ENCODE measurements at places on chromosomes 16 and 17.

GRCh38 chr16:86834451-86835035 lies 256.2 kb downstream of the FOXL1 start:
- no peak for DNase-seq

- DNase-seq: no peak
These were observed 381.7 kb downstream of the SLC39A11 start for GRCh38 chr17:72710834-72711233.

DNA sequence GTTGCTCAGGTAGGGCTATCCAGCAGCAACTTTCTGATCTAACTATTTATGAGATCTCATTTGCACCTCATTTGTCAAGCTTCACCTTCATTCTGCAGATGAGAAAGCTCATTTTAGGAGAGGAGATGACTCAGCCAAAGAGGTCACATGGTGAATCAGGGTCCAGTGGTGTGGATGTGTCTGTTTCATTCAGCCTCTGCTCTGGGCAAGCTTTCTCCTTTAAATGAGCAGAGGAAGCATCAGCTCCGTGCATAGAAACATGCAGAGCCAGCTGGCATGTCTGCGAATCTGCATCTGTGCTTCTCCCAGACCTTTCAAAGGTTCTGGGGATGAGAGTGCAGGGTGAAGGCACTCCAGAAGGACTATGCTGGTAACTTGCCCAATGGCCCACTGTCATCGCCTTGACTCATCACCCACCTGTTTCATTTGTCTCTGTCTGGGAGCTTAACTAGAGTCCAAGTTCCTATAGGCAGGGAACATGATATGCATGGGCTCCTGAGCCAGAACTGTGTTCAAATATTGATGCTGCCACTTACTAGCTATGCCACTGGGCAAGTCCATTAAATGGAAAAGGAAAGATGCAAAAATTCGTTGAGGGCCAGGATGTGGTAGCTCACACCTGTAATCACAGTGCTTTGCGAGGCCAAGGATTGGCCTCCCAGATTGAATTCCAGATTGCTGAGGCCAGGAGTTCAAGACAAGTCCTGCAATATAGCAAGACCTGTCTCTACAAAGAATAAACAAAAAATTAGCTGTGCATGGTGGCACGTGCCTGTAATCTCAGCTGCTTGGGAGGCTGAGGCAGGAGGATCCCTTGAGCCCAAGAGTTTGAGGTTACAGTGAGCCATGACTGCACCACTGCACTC lies 67.1 kb upstream of the NLK start:
- DNase-seq: no peak

GRCh38 chr17:13947499-13947898 lies 121.8 kb upstream of the COX10 start:
- no peak for DNase-seq

DNA sequence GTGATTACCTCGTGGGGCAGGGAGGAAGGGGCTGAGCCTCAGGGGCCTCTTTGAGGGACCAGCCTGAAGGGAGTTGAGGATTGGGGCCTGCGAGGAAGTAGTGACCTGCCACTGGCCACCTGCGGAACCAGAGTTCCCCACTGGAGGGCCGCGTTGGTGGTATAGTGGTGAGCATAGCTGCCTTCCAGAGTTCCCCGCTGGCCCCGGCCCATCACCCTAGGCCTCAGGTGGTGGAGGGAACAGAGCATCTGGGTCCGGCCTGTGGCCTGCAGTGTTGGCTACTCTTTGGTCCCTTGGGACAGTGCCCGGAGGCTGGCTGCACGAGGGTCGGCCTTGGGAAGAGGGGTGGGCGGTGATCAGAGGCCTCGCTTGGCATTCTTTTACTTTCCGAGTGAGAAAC lies 20.5 kb downstream of the MGAT5B start:
- no peak for DNase-seq

DNA sequence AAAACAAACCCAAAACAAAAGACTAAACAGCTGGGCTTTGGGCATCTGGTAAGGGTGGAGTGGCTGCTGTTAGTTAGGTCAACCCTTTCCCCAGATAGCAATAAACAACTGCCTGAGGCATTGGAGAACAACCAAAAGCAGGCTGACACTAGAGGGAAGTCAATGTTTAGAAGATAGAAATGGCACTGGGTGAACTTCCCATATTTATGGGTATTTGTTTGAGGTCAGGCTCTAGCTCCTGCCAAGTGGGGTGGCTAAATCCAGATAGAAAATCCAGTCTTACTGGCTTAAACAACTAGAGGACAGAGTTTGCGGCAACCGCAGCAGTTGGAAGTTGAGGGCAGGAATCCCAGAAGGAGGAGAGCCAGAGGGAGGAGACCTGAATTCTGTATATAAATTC lies 79.4 kb downstream of the SDK2 start:
- DNase-seq: no peak

GRCh38 chr16:4081521-4082021 lies 34.7 kb downstream of the ADCY9 start:
- no peak for DNase-seq

- DNase-seq: no peak
These were observed 20.0 kb downstream of the C1QTNF1 start for GRCh38 chr17:79043931-79044320.

DNA sequence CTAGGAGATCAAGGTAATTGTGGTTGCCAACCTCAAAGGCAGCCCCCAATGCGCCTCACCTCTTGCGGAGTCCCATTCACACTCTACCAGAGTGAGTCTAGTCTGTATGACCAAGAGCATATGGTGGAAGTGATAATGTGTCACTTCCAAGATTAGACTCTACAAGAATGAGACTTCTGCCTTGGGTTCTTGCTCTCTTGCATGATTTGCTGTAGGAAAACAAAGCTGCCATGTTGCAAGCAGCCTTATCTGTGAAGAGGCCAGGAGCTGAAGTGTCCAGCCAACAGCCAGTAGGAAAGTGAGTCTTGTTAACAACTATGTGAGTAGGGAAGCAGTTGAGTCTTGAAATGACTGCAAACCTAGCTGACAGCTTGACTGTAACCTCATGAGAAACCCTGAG lies 3.4 kb downstream of the TERF2 start:
- no peak for DNase-seq

GRCh38 chr16:24781256-24781655 lies 51.8 kb downstream of the TNRC6A start:
- DNase-seq: no peak

DNA sequence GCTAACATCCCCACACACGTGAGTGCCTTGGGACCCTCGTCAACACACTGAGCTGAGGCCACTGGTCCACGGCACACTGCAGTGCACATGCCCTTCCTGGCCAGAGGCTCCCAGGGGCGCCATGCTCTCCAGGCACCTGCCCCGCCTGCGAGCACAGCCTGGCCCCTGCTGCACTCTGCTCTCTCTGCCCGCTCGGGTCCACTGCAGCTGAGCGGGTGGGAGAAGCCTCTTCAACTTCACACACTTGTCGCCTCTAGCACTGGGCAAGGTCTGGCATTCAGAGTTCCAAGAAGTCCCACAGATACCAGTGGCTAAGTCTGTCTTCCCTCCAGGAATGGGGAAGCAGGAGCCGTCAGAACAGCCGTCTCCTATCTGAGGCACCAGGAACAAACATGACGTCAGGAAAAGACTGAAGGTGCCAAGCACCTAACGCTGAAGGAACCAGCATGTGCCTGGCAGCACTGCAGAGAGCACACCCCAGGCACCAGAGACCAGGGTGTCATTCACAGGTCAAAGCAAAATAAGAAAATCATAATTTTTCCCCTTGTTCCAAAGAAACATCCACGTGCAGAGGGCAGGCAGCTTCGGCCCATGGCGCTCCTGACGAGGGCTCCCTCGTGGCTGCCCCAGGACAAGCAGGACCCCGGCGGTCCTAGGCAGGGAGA lies 82.9 kb downstream of the ZNF778 start:
- DNase-seq: no peak

DNA sequence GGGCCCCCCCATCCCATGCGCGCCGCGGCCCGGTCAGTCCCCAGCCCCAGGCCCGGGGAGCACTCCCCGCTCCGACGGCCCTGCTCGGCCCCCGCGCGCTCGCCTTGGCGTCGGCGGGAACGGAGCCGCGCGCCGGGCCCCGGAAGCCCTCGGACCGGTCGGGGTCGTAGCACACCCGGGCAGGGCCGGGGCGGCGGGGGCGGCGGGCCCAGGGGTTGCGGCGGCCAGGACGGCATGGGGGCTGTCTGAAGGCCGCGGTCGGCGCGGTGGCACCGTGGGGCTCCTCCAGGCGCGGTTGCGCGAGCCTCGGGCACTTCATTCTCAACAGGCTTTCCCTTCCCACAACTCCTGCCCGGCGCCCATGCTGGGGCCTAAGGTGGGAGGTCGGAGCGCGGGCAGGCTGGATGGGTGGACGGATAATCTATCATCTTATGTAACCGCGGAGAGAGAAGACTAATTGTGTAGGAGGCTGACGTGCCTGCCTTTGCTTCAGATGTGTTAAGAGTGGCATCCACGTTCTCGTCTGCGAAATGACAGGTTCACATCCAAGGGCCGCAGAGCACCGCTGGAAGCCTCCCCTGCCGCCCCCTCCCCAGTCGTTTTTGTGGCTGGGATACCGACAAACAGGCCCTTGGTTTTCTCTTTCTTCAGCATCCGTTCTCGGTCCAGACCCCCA lies 708 bp downstream of the BAIAP2 start:
- DNase-seq: no peak

DNA sequence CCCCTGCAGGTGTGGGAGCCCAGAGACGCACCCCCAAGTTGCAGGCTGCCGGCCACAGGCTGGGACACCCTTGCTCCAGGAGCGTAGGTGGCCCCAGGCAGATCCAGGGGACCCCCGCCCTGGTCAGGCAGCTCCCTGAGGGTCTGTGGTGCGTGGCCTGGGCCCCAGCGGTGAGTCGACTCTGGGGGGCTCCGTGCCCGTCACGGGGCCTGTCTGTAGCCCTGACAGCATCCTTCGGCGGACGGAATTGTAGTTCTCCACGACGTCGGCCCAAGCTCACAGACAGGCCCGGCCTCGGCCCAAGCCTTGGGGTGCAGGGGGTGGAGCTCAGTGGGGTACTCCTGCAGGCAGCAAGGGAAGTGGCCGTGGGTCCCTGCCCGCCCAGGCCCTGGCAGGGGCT lies 82.9 kb downstream of the LMF1 start:
- no peak for DNase-seq

DNA sequence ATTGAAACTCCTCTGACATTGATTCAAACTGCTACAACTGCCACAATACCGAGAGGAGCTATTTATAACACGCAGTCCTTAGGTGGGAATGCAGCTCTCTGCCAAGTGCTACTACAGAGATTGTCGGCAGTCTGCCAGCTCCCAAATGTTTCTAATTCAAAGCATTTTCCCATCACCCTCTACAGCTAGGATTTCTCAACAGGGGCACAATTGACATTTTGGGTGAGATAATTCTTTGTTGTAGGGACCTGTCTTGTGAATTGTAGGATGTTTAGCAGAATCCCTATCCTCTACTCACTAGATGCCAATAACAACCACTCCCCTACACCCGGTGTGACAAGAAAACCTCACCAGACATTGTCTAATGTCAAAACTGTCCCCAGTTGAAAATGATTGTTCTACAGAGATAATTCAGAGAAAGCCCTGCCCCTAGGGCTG lies 7.8 kb upstream of the N4BP1 start:
- DNase-seq: no peak

DNA sequence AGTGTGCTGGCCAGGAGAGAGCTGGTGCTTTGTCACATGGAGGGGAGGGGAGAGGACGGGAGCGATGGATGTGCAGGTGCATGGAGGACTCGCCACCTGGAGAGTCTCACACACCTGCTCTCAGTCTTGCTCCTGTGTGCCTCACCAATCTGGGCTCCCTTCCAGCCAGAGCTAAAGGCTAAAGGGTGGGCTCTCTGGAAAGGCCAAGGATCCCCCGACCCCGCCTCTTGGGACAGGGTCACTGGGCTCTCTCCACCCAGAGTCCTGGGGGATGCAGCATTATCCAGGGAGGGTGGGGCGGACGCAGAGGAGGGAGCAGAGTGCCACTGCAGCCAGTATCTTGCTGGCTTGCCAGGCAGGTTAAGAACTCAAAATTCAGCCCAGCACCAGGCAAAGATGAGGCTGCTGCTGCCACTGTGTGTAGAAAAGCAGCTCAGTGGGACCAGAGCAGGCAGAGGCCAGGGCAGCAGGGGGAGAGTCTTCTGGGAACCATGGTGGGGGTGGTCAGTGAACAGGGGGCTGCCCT lies 5.4 kb upstream of the STAT5B start:
- DNase-seq: no peak

GRCh38 chr17:307741-308507 lies 44.7 kb downstream of the RPH3AL start:
- no peak for DNase-seq

- DNase-seq: no peak
These were observed 23.0 kb downstream of the RARA start for GRCh38 chr17:40331743-40332641.

DNA sequence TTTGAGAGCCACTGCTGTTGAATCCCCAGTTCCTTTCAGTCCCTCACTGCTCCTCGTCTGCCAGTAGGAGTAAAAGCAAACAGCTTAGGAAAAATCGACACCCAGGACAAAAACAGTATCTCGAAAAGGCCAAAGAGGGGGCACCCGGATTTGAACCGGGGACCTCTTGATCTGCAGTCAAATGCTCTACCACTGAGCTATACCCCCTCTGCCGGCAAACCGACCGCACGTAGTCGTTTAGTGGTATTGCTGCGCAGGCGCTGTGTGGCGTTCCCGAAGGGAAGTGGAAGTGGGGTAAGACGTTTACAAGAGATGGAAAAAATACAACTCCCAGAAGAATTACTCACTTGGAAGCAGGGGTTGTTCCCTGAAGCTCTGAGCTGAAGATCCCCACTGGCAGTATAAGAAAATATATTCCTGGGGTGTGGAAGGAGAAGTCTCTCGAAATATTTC lies 2.2 kb upstream of the PLXDC1 start:
- peak; percentile 90 for DNase-seq

DNA sequence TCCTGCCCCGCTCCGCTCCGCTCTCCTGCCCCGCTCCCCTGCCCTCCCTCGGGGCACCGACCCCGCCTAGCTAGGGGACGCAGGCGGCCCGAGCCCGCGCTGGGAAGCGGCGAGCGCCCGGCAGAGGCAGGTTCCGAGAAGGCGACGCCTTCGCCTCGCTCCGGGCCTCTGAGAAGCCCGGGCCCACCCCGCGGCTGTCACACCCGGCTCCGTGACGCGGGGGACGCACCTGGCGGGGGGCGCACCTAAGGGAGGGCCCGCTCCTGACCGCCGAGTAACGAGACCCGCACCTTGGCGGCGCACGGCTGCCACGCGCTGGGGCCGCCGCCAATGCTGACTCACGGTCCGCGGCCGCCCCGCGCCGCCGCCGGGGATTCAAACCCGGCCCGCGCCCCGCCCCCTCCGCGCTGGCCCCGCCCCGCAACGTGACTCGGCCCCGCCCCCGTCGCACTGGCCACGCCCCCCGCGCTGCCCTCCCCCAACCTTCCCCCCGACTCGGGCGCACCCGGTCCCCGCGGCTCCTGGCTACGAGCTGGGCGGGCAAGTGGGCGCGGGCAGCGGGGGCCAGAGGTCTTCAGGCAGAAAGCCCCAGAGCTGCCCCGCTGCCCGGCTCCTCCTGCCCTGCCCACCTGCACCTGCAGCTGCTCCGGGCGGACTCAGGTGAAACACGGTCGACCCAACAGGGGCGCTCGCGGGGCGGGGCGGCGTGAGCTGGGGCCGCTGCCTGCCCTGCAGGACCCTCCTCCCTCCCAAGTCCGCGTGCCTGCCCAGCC lies 27.8 kb downstream of the GNPTG start:
- DNase-seq: peak; percentile 26

DNA sequence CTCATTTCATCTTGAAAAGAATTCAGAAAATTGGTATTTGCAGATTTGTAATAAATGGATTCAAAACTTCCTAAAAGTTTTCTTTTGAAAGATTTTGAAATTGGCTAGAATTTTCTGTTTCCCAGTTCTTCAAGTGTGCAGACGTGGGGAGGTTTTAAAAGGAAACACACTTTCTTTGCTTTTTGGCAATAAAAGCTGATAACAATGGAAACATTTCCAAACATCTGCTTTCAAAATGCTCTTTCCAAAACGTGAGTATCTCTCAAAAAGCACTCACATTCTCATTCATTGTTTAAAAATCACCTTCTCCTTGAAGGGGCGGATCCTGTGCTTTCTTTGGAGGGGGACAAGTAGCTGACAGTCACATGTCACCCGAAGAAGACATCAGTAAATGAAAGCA lies 8.6 kb upstream of the GSG1L start:
- no peak for DNase-seq
